Esophagus squamous epithelium (tissue), 5 donors: ENCODE measurements at places on chromosomes 11 and 22.

GRCh38 chr11:72534371-72535193, 100.3 kb upstream of the CLPB start:
- DNase-seq, result no peak

- no peak for DNase-seq
Observed at GRCh38 chr22:32606181-32606580, 131.6 kb downstream of the FBXO7 start.

DNA sequence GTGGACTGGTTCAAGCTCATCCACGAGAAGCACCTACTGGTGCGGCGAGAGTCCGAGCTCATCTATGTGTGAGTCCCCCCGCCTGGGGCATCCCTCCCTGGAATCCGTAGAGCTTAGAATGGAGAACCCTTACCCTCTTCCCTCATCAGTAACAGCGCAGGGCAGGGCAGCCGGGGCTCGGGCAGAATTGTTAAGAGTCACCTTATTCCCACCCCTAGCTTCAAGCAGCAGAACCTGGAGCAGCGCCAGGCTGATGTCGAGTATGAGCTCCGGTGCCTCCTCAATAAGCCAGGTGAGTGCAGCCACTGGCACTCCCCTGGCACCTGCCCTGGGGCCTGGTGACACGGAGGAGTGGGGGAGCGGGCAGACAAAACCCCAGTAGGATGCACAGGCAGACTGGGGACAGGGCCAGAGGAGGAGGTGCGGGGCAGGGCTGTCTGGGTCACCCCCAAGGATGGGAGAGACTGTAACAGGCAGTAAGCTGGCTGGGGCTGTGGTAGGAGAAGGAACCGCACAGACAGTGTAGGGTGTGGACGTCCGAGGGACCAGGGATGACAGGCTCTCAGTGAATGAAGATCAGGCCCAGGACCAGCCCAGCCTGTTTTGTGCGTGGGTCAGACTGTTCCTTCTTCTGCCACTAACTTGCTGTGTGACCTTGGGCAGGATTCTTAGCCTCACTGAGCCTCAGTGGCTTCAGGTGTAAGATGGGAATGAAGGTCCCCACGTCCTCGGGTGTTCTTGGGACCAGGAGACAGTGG, 20.4 kb downstream of the C22orf23 start:
- no peak for DNase-seq

- no peak for DNase-seq
Observed at GRCh38 chr22:35663371-35663770, 15.1 kb downstream of the APOL6 start.

- DNase-seq, result no peak
Observed at GRCh38 chr11:3382613-3383285, 3.8 kb upstream of the ZNF195 start.

GRCh38 chr22:40312050-40312449, 34.2 kb upstream of the ADSL start:
- no peak for DNase-seq

- no peak for DNase-seq
Observed at GRCh38 chr11:1701091-1701807, 4.3 kb downstream of the KRTAP5-6 start.

GRCh38 chr11:66259956-66260355, 8.5 kb upstream of the RAB1B start:
- no peak for DNase-seq

- DNase-seq, result no peak
Observed at GRCh38 chr11:1997755-1998154, at the start of gene H19. Gene H19 (minus strand): TSS chr11:1997842.

GRCh38 chr11:1889224-1889930, 2.3 kb downstream of the PRR33 start:
- no peak for DNase-seq

DNA sequence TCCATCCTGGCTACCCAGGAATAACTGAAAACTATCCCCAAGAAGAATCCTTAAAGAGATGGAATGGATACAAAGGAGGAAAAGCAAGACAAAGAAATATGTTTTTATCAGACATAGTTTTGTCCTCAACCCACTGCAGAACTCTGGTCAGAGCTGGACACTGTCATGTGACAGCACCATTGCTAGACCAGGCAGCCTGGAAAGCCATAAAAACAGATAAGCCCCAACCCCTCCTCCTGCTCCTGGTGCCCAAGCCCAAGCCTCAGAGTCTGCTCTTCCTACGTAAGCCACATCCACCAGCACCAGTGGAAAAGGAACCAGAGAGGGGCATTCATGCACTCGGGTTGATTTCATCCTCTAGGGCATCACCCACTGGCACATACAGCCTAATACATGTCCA, 116.9 kb downstream of the TRIM29 start:
- no peak for DNase-seq

DNA sequence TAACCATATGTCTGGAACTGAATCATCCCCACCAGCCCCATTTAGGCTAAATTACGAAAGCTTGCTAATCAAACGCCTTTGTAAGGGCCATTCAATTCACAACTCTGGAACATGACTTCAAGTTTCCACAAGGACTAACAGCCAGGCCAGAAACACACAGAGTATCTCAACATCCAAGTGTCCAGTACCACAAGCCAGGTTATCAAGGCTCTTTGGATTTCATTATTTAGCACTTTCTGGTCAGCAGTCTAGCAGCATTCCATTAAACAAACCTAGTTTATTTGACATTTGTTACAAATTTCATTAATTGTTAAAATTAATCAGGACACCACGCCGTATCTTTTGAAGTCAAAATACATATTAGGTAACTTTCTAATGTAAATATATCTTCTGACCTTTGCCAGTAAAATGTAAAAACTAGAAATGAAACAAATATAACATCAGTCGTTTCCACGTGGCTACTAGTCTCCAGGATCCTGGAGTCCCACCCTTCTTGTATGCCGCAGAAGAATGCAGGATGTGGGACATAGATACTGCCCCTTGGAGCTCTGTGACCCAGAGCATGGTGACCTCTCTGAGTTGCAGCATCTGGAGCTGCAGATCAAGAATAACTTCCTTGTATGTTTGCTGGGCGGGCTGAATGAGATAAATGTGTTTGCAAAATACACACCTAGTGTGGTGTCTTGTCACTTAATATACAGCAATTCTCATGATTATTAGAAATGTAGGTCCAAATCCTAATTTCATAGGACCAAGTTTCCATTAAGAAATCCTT, 64.7 kb downstream of the MPPED2 start:
- no peak for DNase-seq

DNA sequence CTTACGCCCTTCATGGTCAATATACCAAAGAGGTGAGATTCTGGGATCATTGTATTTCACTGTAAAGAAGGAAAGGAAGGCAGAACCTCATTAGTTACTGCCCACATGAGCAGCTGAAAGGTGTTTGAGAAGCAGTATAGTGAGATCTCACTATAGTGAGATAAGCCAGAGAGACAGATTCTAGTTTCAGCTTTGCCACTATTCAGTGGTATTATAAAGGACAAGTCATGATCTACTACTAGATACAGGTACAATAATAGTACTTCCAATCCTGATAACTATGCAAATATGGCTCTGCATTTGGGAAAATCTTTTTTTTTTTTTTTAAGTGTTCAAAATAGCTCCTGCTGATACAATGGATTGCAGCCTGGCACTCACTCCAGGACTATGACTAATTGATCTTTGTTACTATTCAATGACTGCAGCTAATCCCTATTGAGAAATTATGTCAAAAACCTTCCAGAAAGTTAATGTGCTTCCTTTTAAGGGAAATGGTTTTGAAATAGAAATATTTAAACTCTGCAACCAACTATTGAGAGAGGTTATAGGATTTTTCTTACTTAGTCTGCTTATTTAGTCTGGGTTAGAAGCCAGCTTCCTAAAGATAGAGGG, 8.3 kb upstream of the DLAT start:
- DNase-seq, result no peak

- DNase-seq, result no peak
Observed at GRCh38 chr11:1499261-1499890, 12.8 kb upstream of the MOB2 start.

GRCh38 chr11:20156876-20157613, 3.2 kb downstream of the DBX1 start:
- DNase-seq, result no peak

GRCh38 chr11:59802639-59803176, 7.9 kb downstream of the MRPL16 start:
- DNase-seq, result no peak

DNA sequence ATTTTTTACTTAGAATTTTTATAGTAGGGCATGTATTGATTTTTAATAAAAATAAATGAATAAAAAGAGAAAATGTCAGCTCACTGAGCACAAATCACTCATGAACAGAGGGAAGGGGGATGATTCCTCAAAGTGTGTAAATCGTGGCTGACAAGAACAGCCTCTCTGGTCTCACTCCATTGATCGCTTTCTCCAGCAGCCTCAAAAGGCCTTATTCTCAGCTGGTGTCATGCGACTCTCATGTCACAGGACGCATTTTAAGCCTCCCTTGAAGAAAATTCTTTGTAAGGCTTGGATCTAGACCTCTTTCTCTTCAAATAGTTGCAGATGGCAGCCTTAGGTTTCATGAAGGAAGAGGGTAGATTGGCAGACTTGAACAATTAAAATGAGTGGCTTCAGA, 33.9 kb upstream of the SLC5A12 start:
- DNase-seq, result no peak

- no peak for DNase-seq
Observed at GRCh38 chr22:32706149-32706548, 95.4 kb upstream of the TIMP3 start.

- no peak for DNase-seq
Observed at GRCh38 chr22:19734163-19734562, 10.8 kb downstream of the GP1BB start.

- DNase-seq, result no peak
Observed at GRCh38 chr22:32920032-32920628, 118.6 kb downstream of the TIMP3 start.

DNA sequence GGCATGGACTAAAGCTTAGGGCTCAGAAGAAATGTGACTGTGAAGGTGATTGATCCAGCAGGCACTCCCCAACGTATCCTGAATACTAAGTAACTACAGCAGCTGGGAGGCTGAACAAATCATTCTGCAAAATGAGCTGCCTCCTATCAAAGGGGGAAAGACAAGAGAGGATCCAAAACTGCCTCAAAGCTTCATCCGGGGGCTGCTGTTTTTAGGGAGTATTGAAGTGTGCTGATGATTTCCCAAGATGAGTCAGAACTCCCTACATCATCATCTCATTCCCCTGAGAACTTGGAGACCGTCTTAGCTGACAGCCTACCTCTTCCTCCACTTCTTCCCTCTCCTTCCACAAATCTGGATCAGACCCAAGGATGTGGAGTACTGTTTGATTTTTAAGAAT, 108.4 kb upstream of the GRAMD1B start:
- DNase-seq, result no peak

DNA sequence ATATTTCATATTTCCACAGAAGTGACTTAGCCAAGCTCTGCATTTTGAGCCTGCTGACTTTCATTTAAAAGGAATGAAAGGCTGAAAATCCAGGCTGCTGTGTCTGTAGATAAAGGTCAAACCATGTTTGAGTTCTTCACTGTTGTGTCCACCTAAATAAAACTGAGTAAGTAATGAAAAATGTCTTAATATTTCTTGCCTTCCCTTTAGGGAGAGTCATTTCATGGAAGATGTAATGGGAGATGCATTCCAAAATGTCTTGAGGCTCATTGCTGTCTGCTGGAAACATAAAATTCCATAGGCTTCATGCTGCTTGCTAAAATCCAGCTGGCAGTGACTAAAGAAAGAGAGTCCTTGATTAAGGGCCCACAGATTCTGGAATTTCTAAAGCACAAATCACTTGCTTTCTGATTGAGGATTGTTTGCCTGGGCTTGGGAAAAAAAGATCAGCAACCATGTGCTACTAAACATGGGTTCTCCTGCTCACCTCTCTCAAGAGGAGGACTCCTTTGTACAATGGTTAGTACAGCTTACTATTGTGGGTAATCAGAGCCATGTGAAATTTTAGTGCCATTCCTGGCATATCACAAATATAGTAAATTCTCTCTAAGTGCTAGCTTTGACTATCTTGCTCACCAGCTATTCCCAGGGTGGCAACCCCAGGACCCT, 56.9 kb downstream of the PANX1 start:
- DNase-seq, result no peak

- no peak for DNase-seq
Observed at GRCh38 chr22:38549101-38549894, 20.7 kb downstream of the DMC1 start.

- DNase-seq, result no peak
Observed at GRCh38 chr22:45064313-45065278, 54.8 kb upstream of the PHF21B start.
